ENCODE measurements at places on chromosomes 5 and 9.

DNA sequence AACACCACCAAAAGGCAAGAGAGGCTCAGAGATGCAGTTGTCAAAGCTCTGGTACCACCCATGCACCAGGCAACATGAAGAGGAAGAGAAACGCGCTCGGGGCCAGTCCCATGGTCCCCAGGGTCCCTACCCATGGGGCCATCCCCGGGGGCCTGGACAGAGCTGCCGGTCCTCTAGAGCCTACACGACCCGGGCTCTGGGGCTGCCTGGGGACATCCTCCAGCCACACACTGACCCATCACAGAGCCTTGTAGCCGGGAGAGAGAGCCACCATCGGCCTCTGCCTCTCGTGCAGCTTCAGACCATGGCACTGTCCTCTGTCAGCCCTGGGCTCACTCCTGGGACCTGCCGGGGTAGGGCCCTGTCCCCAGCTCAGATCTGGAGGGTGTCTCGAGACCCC is 23.7 kb downstream of the VAV2 start:
- DNase-seq = no peak

- peak; percentile 45 for DNase-seq
These were observed 11.7 kb downstream of the ARPC5L start for GRCh38 chr9:124873664-124874063.

DNA sequence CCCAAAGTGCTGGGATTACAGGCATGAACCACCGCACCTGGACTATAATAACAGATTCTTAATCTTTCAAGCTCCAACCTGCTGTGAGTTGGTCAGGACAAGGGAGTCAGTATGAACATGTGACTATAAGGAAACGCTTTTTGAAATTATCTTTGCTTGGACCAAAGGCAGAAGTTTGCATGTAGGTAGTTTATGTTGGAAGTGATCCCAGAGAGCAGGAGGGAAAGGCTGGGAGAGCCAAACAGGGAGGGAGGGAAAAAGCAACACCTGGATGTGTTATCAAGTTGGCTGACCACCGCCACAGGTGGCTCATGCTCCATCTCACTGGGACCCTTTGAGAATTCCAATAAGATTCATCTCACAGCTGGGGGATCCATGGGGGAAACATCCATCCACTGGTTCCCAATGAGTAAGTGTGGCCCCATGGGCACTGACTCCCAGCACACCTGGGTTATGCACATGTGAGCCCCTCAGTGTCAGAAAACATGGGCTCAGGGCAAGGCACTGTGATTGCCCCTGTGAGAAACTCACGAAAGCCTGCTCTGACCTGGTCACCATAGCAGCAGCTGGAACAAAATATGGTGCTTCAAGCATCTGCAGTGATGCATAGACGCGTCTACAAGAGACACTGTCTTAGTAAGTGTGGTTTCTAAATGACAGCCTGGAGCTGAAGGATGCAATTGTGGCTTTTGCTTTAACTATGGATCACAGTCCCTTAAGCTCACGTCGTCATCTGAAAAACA is 62.1 kb downstream of the ARSB start:
- DNase-seq = no peak

DNA sequence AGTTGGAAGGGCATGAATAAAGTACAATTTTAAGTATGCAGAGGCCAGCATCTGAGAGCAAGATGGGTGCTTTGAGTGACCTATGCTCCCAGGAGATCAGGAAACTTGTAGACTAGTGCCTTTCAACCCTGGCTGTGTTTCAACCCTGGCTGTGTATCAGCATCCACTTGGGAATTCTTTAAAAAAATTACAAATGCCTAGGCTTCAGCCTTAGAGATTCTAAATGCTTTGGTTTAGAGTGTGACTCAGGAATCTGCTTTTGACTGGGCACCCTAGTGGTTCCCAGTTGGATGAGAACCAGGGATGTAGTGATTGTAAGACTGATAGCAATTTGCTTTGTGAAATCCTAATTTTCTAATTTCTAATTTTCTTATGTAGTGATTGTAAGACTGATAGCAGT is 65.6 kb downstream of the RALGPS1 start:
- no peak for DNase-seq

DNA sequence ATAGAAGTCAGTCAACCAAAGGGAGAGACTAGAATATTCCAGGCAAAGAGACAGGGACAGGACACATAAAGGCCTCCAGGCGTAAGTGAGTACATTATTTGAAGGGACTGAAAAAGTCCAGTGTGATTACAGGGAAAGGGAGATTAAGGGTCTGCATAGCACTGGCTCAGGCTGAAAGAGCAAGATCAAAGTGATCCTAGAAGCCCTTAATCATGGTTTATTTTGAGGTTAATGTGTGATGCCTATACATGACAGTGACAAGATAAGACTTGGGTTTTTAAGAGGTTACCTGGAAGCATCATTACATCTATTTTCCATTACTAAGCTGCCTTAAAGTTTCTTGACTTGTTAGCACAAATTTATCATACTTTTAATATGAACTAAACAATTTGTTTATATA is 25.8 kb downstream of the LMBRD2 start:
- DNase-seq = no peak

- no peak for DNase-seq
These were observed 130.9 kb downstream of the CCDC192 start for GRCh38 chr5:127834094-127834531.

DNA sequence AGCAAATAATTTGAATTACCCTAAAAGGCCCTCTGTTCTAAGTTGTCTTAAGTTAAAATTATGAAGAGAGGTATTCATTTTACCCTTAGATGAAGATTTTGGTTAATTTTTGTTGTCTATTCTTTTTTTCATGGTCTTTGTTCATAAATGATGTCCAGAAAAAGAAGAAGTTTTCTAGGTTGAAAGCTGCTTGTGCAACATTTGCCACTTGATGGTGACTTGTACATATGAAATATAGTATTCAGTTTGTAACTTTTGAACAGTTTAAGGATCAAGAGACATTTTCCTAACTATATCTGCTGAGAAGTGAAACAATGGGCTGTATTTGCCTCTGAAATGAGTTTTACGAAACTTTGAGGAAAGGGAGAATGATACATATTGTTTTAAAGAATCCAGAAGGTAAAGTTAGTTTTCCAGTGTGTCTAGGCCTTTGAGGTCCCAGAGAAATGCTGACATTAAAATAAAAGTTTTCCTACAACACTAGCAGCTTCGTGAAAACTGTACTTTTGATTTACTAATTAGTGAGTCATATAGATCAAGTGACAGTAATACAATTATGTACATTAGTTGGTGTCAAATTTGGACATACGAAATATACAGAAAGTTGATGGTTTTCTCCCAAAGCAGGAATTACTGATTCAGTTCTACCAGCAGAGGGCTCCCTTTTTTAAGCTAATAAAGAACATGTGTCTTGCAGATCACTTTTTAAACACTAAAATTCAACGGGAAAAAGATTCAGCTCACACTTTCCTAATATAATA is 70.5 kb downstream of the PIK3R1 start:
- DNase-seq = no peak

Measured in NCI-H2107 (cell line).